CD8-positive, alpha-beta memory T cell (primary cell): ENCODE measurements at places on chromosomes 6 and 20. TPM values are rescaled to one million over a fixed set of nuclear protein-coding genes. Genes with fewer than 3 reads are reported as not detected.

The FAM210B gene
- total RNA-seq = 6.7 TPM

The SLC22A2 gene
- not detected for total RNA-seq

The HS3ST5 gene
- not detected for total RNA-seq

The SYNGAP1 gene
- total RNA-seq = 22.6 TPM

The ZBTB12 gene
- total RNA-seq = 4.3 TPM

The XKR7 gene
- total RNA-seq = not detected

The OR2H1 gene
- not detected for total RNA-seq

DNA sequence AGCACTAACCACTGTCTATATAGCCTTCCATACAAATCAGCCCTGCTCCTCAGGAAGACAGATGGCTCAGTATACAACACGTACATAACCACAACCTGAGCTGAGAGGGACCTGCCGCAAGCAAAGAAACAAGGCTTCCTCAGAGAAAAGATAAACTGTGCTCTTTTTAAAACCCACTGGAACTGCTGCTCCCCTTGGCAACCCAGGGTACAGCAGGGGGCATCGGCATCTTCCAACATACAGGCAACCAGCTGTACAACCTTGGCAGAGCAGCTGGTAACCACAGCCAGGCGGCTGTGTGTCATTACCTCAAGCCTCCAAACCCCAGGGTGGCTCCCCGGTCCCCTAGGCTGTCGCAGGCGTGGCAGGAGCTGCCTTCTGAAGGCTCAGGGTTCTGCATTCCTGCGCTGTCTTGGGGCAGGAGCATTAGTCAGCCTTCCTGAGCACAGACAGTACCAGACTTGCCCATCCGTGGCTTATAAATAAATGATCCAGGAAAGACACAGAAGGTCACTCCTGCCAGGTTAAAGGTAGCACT is 249.5 kb downstream of the ADGRG6 start:
- no peak for DNase-seq

GRCh38 chr6:114194362-114195026 is 148.3 kb downstream of the HS3ST5 start:
- no peak for DNase-seq

DNA sequence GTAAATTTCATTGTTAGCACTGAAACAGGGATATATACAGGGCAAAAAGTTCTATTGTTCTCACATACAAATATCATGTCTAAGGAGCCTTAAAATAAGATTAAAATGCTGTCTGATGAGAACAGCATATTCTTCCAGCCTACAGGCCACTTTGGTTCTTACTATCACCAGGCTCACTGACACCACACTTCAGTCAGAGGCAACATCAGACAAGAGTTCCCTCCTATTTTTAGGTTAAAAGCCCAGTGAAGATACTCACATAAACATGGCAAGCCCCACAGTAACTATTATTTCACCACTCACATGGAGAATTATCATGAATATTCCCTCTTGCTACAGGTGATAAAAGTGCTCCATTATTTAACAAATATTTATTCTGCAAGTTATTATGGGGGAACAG is 175.8 kb downstream of the ISM1 start:
- DNase-seq = no peak

DNA sequence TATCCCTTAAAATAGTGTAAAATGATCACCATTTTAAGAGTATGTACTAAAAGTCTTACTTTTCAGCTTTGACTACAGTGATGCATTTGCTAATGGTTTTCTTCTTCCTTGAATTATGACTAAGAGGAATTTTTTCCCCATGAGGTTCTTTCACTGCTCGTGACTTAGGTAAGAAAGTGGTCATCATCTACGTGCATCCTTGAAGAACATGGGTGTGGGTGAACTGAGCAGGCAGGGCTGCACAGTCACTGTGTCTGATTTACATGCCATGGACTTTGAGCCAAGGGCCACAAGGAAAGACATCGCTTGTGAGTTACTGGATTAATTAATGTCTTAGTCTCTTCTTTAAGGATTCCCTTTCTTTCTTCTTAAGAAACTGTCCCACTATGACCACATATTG is 33.3 kb downstream of the NQO2 start:
- no peak for DNase-seq

DNA sequence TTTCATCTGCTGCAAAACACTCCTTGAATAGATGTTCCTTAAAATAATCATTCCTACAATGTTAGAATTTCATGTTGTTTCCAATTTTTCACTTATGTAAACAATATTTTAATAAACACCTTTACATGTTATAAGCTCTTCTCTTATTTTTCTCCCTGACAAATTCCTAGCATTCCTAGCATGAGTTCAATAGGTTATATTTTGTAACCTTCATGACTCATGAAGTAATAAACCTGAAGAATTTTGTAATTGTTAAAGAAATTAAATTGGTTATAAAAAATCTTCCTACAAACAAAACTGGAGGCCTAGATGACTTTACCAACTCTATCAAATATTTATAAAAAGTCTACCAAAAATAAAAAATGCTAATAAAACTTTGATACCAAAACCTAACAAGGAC is 66.3 kb downstream of the NT5E start:
- DNase-seq = no peak

DNA sequence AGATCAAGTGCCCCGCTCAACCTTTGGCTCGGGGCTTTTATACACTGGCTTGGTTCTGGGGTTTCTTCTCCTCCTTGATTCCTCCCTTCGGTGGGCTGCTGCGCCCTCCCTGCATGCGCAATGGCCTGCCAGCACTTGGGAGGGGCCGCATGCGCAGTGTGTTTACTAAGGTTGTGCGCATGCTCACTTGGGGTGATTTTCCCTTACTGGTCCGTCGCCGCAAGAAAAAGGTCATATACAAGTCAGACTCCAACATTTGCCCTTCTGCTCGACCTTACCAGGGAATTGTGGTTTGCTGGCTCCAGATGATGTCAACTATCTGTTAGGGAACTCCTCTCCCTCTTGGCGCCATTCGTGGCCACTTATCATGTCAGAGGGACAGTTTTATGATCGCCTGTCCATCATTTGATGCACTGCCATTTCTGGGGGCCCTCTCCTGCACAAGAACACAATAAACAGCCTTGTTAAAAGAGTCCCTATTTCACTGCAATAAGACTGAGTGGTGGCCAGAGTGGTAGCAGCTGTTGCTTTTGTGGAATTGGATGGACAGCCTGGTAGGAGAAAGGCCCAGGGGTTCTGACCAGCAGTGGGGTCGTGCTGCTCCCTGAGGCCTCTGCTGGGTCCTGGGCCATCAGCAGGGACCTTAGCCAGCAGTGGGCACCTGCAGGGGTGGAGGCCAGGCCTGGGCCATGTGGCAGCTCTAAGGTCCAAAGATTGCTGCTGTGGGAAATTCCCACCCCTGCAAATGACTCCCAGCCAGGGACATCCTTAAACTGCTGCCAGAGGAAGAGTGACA is 2.8 kb upstream of the LBP start:
- no peak for DNase-seq

DNA sequence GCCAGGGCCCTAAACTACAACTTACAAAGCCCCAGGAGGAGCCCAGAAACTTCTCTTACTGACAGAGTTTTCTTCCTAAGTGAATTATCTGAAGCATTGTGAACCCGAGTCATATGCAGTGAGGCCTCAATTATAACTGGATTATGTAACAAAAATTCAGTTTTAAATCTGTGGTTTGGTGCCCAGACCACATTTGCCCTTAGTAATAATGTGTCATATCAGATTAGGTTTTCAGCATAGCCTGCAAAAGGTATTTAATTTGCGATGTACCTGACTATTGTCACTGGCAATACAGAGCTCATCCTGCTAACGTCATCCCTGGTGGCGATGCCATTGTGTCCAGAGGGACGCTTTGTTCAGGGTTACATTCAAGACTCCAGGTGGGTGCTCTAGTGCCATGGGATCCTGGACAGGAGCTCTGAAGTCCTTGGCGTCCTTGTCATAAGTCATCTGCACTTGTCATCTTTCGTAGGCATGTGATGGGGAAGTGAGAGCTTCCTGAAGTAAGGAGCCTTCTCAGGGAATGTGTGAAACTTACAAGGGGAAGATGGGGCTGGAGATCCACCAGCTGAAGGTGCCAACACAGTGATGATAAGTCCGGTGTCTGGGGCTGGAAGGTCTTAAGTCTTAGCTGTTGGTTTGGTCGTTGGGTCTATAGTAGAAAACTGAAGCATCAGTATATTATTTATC is 65.1 kb downstream of the HIVEP1 start:
- no peak for DNase-seq

DNA sequence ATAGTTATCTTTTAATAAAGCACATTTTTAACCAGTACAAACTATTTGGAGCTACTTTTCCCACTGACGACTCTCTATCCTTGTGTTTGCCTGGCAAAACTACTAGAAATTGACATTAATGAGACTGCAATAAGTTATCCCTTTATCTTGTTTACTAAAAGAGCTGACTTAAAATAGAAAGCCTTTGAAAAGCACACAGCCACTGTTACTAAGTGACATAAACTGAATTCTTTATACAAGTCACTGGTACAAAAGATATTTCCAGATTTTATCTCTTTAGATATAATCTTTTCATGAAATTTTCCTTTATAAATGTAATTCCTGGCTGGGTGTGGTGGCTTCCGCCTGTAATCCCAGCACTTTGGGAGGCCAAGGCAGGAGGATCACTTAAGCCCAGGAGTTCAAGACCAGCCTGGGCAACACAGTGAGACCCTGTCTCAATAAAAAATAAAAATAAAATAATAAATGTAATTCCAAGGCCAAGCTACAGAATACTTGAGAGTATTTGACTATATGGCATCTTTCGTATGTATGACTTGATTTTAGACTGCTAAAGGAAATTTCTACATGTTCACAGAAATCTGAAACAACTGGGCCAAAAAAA is 9.5 kb downstream of the MBOAT1 start:
- DNase-seq = no peak

- no peak for DNase-seq
These were observed 89.1 kb upstream of the E2F3 start for GRCh38 chr6:20312606-20313005.

DNA sequence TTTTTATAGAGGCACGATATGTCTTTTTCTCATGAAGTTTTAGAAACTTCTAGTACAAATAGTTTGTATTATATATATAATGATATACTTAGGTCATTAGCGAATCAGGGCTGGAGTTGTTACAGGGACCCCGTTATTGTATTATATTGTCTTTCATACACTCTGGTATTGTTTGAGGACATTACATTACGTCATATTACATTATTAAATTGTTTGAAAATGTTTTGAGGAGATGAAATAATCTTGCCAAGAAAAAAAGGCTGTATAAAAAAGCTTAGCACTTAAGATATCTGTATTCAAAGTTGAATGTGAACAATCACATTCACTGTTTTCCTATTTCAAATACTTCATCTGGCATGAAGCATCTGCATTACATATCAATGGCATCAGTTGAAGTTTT is 239.6 kb upstream of the ASCC3 start:
- no peak for DNase-seq

GRCh38 chr20:41259309-41259708 is 58.2 kb downstream of the ZHX3 start:
- DNase-seq = no peak

DNA sequence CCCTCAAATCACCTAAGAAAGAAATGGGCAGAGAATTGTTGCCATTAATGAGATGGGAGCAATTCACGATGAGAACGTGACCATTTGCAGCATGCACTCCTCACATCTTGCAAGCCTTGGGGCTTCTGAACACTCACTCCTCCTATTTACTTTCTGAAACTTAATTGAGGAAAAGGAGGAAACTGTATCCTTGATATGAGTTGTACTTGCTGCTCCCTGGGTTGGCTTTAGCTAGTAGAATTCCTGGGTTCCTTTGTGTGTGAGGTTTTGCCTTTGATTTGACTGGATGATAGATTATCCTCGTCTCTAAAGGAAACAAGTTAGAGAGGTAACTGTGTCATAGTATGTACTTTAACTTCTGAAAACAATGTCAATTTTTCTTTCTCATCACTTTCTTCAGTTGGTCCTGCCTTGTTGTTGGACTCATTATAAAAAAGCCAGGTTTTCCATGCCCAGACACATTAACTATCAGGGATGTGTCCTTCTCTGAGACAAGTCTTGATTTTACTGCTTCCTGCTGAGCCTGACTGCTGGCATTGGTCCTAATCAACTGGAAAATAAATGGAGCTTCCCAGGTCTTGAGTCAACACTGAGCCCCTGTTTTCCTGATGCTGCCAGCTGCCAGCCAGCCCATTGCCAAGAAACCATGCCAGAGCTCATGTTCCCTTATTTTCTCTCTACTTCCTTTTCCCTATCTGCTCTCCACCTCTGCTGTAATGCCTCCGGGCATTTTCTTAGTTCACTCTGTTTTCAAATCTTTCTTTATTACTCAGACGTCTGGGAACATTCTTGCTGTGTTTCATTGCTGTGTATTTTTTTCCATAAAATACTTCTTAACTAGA is 6.0 kb upstream of the MRAP2 start:
- no peak for DNase-seq

- no peak for DNase-seq
These were observed 106.7 kb downstream of the PRDM1 start for GRCh38 chr6:106192824-106193223.

DNA sequence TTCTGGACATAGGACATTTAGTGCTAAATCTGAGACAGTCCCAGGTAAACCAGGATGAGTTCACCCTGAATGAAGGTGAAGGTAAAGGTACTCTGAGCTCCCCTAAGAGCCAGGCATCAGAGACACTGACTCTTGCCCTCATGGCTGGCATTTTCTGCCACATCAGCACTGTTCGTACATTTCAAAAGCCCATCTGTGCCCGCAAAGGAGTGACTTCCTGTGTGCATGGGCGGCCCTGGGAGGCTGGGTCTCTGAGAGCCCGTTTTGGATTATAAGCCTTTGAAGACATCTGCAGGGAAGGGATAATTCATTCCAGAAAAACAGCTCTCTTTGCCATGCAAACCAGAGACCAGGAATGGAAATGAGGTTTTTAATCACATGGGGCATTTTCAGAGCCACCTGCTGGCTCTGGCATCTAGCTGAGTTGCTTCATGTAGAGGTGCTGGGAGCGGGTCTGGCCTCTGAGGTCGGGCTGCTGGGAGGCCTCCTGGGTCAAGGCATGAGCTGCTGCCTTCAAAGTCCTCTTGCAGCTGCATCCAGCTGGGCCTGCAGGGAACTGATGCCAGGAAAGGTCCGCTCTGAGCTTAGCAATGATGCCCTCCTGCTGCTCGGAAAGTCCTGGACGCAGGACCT is 348.3 kb downstream of the DHX35 start:
- DNase-seq = no peak

DNA sequence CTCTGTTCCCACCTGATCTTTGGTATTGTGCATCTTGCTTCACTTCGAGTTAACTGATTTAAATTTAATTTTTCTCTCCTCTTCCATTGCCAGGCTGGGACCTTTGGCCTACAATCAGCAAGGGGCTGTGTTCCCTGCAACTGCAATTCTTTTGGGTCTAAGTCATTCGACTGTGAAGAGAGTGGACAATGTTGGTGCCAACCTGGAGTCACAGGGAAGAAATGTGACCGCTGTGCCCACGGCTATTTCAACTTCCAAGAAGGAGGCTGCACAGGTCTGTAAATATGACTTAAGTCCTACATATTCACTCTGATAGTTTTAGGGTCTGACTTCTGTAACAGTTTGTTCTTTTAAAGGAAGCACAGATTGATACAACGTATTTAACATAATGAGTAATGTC is 412.4 kb downstream of the ARHGAP18 start:
- no peak for DNase-seq

- DNase-seq = no peak
These were observed 32.1 kb upstream of the IYD start for GRCh38 chr6:150336708-150337107.

- DNase-seq = no peak
These were observed 95.0 kb downstream of the SNX5 start for GRCh38 chr20:17873410-17874270.

GRCh38 chr6:41939848-41940758 is 1.5 kb downstream of the CCND3 start:
- DNase-seq = peak; percentile 55
